ENCODE measurements at places on chromosomes 3 and 15.

DNA sequence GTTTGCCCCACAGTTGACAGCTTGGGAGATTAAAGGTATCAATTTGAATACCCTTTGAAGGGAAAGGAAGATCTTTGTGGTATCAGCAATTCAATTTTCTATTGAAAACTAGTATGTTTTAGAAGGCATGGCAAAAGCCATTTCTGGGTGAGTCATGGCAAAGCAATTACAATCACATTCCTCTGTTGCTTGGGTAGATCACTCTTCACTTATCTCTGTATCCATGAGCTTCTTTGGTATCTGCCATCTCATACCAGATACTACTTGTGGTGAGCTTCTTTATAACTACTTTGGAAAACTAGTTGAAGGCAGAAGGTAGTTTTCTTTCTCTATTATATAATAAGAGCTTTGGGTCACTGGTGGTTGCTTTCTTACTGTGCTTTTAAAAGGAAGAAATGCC is 28.3 kb upstream of the LSAMP start:
- DNase-seq, result no peak

DNA sequence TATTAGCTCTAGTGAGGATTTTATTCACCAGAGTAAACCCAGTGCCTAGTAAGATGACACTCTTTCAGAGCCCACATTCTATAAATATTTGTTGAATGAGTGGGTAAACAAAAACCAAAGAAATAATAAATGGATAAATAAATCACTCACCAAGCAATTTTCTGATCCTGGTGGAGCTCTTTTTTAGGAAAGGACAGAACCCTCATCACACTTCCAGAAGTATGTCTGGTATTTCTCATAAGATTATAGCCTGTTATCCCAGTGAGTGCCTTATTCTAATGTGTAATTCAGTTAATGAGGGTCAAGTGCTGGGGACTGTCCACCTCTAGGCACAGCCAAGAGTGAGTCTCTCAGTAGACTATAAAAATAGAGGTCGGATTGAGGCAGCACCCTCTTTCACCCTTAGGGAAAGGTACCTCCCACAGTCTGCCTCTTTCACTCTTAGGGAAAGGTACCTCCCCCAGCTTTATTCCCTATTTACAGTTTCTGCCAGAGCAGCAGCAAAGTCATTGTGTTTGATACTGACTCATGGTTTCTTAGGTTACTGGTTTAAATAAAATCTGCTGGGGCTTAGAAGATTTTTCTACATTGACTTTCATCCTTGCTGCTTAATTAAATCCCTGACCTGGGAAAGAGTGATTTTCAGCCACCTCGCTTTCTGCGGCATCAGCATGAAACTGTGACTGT is 145.0 kb downstream of the STAC start:
- no peak for DNase-seq

- DNase-seq, result no peak
These were observed 1.3 kb downstream of the TTBK2 start for GRCh38 chr15:42919308-42919707.

GRCh38 chr3:42247576-42248027 is 18.4 kb downstream of the CCK start:
- no peak for DNase-seq

- DNase-seq, result no peak
These were observed 64.4 kb upstream of the ACAN start for GRCh38 chr15:88738796-88739195.

DNA sequence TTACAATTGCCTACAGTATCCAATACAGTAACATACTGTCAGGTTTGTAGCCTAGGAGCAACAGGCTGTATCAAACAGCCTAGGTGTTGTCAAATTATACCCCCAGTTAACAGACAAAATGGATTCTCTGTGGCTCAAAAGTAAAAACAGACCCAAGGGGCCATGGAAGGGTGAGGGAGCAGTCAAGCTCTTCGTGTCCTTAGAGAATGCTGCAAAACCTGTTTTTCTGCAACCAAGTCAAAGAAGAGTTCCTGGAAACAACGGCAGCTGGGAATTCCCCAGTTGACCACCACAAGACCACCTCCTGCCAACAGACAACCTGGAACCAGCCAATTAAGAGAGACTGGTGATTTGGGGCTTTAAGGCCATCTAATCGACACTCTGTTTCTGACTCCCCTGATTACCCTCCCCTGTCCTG is 11.1 kb upstream of the THUMPD3 start:
- no peak for DNase-seq

- DNase-seq, result no peak
These were observed 230.8 kb upstream of the STAC start for GRCh38 chr3:36149447-36149865.

- DNase-seq, result no peak
These were observed 405.9 kb upstream of the LMCD1 start for GRCh38 chr3:8095724-8096123.

DNA sequence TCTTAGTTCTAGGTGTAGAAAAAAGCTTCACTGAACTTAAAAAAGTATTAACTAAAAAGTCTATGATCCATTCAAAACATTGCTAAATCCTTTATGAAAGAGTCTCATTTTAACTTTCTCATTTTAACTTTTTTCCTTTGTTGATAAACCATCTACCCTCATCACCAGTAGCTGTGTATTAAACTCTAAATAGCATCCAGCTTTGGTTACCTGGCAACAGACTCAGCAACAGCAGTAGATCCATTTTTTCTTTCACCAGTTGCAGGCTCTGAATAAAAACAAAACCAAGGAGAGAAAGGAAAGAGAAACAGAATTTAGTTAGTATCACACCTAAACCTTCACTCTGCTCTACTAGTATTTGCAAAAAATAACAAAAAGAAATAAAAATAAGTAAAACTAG is 51.6 kb downstream of the TP53BP1 start:
- DNase-seq, result no peak

- DNase-seq, result no peak
These were observed 492.6 kb downstream of the LPP start for GRCh38 chr3:188646592-188646991.

DNA sequence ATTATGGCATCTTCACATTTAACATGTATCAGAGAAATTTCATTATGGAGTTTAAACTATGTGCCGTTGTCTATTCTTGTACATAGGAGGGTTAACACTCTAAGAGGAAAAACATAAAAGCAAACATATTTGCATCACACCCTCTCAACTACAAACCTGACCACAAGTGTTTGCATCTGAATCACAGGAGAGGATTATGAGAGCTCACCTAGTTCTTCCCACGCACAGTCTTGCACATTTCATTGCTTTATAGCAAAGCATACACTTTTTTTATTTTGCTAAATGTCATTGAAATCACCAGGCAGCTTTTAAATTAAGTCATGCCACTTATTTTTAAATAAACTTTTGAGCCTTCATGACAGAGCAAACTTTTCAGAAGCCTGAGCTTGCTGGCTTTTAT is 12.5 kb downstream of the TRAT1 start:
- no peak for DNase-seq

DNA sequence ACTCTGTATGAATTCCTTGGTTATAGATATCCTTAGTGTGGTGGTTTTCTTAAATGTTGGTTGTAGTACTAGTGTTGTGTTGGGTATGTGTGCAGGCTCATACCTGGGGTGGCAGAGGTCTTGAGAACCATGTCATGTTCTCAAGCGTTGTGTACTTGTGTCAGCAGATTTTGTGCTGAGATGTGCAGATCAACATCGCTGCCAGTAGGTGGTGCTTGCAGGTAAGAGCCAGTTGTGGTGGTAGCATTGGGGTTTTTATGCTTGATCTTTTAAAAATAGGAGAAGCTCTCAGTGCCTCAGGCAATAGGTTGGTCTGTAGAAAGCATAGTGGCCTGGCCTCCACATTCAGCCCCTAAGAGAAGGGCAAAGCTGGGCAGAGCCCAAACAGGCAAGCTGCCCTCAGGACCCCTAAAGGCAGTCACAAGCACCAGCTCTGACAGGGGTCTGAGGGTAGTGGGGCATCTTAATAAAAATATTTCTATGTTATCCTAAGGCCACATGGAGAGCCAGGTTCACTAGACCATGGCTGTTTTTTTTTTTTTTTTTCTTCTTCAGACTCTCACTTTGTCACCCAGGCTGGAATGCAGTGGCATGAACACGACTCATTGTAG is 164.0 kb downstream of the IL20RB start:
- no peak for DNase-seq
